ENCODE measurements at places on chromosomes 11 and 22.

- DNase-seq, result no peak
Observed at GRCh38 chr22:48197189-48197690, 1434.8 kb downstream of the TBC1D22A start.

- no peak for DNase-seq
Observed at GRCh38 chr11:72140661-72141060, 5.1 kb downstream of the FOLR3 start.

DNA sequence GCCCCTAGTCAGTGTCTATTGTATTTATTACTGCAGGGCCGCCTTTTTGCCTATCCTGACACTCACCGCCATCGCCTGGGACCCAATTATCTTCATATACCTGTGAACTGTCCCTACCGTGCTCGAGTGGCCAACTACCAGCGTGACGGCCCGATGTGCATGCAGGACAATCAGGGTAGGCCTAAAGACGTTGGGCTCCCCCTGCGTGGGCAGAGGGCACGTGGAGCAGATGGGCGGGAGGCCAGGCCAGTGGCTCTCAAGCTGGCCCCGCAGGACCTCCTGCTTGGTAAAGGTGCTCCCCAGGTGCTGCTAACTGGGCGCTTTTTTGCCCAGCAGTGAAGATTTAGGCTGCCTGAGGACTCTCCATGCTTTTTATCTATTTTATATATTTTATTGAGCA, 22.5 kb downstream of the CAT start:
- no peak for DNase-seq

DNA sequence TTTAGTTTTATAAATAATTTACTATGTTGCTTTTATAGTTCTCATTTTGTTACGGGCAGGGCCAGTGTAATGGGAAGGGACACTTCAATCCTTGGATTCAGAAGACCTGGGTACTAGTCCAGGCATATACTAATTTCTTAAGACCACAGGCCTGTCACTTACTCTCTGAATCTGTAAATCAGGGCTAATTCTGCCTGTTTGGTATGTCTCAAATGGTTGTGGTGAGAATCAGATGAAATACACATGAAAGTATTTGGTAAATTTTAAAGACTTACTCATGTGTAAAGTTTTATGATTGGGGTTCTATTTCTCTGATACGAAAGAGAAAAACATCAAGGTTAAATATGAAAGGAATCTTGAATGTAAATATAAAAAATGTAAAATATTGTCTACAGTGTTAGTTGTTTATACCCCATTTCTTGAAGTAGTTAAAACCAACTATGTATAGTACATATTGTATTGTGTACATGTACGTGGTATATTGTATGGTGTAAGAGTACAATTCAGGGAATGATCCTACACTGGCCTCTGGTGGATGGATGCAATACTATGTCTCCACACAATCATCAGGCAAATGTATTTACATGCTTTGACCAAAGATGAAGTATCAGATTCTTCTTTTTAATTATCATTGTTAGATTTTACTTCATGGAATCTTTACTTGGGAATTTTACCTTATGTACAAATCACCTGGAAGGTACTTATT, 24.5 kb upstream of the RAG2 start:
- DNase-seq, result peak; percentile 38

- peak; percentile 92 for DNase-seq
Observed at GRCh38 chr11:75380716-75381420, 18.4 kb upstream of the RPS3 start.

DNA sequence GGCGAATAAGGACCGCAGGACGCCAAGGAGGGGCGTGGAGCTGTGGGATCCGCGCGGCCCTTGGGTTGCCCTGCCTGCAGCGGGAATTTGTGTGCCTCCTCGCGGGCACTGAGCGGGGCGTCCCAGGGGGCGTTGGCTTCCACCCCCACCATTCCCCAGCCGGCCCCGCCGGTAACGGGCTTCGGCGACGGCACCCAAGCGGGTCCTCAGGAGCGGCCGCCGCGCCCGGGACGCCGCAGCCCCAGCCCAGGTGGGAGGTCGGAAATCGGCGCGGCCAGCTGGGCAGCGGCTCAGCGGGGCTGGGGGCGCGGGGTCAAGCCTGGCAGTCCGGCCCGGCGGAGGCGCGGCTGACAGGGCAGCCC, 320 bp downstream of the CLTCL1 start:
- DNase-seq, result peak; percentile 20

- DNase-seq, result no peak
Observed at GRCh38 chr11:111698852-111699559, 67.2 kb downstream of the PPP2R1B start.

Measured in PC-9 (cell line).